ENCODE measurements at places on chromosomes 13 and 19.

GRCh38 chr19:44644402-44645016 lies 799 bp downstream of the PVR start:
- DNase-seq = no peak

DNA sequence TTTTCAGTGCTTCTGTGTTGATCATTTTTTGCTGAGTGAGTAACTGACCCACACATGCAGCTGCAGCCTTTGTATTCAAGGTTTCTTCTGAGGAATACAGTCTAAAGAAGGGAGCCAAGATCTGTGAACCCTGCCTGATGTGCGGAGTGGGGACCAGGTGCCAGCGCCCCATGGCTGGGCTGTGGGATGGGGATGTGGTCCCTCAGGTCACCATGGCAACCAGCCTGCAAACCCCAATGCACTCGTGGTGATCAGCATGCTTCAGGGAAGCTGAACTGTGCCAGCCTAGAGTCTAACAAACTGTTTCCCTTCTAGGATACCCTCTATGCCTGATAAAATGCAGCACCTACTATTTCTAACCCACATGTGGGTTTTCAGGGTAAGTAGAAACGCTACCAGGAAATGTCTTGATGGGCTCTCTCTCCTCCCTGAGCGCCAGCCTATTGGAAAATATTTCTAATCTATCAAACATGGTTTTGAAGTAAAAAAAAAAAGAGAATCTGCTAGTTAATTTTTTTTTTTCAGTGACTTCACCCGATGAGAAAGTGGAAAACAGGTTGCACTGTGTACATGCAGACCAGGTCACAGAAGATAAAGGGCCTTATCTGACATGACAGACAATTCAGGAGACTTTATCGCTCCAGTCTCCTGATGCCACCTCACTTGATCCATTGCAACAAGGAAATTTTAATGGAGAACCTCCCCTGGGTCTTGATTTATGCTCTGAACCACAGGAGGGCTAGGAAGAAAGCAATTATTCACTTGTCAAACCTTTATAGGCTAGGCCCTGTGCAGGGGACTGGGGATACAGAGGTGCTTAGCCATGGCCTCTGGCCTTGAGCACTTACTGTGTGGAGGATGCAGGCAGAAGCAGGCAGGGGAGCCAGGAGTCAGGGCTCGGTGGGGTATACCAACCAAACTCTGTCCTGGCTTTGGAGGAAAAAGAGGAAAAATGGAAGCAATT lies 51.1 kb downstream of the RASL11A start:
- no peak for DNase-seq

DNA sequence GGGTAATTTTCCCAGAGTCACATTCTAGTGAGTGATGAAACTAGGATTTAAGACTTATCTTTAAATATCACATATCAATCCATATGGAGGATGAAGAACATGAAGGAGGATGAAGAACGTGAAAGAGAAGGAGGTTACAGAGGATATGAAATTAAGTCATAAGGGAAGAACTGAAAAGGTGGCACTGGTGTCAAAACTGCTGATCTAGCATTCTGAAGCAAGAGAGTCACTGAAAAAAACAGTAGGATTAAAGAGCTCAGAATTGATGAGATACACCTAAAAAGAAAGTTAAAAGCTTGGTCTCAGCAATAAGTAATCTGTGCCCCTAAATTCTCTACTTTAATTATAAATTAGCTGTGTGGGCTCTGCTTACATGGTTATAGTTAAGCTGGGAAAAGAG lies 156.5 kb downstream of the KCTD12 start:
- no peak for DNase-seq

DNA sequence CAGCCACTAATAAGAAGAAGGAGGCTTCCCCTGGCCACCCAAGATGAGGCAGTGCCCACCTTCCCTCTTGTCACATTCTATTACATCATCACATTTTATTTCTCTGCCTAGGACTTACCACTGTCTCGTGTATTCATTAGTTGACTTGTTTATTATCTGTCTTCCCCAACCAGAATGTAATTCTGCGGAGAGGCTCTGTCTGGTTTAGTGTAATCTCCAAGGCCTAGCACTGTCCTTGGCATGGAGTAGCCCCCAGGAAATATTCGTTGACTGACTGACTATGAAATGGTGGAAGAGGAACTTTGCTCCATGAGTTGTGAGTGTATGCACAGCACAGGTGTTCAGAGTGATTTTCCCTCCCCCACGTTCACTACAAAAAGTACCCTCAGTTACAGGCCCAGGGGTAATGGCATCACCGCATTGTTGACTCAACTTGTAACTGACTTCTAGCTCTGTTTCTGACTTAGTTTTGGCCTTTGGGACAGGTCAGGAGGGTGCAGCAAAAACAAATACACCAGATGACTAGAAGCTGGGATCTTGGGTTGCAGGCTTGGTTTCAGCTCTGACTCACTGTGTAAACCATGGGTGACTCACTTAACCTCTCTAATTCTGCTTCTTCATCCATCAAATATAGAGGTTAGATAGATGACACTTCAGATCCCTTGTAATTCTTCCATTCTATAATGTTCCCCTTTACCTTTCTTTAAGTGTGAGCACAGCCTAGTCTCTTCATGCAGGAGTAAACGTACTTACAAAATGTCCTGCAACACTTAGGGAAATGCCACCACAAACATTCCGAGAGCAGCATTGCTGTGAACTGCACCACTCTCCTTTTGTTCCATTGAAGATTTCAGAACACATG lies 229.7 kb downstream of the KCNRG start:
- DNase-seq = no peak

DNA sequence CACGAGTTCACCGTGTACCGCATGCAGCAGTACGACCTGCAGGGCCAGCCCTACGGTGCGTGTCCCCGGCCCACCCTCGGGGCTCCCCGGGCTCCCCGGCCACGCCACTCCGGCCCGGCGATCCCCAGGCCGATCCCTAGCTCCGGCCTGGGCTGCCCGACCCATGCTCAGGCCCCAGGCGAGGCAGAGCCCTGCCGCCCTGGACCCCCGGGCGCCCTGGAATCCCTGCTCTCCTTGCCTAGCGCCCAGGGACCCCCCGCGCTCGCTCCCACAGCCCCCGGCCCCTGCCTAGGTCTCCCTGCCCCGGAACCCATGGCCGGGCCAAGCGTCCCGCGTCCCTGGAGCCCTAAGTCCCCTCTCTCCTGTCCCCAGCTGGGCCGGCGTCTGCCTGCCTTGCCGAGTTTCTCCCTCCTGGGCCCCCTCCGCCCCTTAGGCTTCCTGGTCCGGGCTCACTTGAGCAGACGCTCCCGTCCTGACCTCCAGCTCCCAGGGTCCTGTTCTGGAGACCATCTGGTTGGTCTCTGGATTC lies 494 bp downstream of the NCLN start:
- no peak for DNase-seq

DNA sequence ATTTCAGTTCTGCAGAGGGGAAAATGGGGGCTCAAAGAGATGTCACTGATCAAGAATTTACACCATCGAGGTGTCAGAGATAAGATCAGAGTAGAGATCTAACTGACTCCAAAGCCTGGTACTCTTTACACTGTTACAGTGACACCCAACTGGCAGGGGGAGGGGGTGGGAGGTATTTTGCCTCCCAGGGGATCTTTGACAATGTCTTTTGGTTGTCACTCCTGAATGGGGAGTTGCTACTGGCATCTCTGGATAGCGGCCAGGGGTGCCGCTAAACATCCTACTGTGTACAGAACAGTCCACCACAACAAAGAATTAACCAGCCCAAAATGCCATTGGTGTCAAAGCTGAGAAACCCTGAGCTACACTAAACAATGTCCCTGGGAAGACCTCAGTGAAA lies 3.1 kb downstream of the FPR3 start:
- DNase-seq = no peak

GRCh38 chr19:2678044-2678671 lies 24.3 kb downstream of the GNG7 start:
- no peak for DNase-seq

DNA sequence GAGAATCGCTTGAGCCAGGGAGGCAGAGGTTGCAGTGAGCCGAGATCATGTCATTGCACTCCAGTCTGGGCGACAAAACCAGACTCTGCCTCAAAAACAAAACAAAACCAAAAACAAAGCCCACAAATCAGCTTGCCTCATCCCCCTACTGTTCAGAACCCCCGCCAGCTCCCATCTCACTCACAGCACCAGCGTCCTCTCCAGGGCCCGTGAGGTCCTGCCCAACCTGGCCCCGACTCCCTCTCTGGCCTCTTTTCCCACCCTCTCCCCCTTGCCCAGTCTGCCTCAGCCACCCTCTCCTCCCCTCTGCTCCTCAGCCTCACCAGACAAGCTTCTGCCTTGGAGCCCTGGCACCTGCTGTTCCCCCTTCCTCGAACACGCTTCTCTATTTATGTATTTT lies 3.8 kb downstream of the SLC8A2 start:
- DNase-seq = no peak

GRCh38 chr19:8214802-8215201 lies 5.6 kb downstream of the CERS4 start:
- no peak for DNase-seq

- no peak for DNase-seq
Measured at GRCh38 chr13:44388427-44389059, 14.9 kb downstream of the SERP2 start.

DNA sequence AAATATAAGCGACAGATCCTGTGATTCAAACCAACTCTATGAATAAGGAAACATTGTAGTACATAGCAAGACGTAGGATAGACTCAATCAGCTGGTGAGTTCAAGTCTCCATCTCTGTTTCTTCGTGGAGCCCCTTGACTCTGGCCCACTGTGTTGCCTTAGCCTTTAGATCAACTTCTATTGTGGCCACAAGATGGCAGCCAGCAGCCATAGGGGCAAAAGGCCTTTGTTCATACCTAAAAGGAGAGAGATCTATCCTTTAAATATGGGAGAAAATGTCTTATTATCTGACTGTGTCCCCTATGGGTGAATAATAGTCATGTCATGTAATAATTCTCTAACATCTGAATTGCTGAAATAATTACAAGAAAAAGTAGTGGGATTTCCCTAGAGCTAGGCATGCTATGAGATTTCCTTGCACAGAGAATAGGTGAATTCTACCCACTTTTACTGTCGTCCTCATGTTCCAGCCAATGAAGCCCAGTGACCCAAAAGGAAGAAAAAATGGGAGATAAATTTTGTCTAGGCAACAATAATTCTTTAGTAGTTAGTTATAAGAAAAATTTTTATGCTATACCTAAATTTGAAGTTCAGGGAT lies 129.4 kb downstream of the PCDH20 start:
- DNase-seq = no peak

- DNase-seq = no peak
Measured at GRCh38 chr19:52694921-52695320, 39.9 kb downstream of the ZNF611 start.

- no peak for DNase-seq
Measured at GRCh38 chr19:19269952-19270694, 3.0 kb downstream of the TM6SF2 start.

DNA sequence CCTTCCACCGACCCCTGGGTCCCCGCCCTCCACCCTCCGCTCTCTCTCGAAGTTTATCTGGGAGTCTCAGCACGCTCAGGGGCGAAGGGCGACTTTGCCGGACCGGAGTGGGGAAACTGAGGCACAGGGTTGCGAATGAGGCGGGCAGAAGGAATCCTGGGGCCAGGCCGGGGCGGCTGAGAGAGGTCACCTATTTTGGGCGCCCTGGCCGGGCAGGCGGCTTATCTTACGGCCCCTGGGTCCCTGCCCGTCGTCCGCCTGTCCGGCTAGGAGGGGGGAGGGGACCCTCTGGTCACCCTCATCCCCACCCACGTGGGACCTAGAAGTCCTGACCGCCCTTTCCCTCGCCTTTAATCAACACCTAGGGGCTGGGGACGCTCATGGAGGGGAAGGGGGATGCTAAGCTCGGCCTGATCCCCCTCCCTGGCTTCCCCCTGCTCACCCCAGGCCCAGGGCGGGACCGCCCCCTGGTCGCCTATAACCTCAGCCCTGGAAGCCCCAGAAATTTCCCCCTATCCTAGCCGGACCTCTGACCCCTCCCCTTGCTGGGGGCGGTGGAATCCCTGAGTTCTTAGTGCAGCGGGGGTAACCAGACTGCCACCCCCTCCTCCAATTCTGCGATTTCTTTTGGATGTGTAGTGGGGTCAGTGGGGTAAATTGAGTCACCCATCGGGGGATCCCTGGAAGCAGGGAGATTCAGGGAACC lies 556 bp downstream of the TRIP10 start:
- no peak for DNase-seq

DNA sequence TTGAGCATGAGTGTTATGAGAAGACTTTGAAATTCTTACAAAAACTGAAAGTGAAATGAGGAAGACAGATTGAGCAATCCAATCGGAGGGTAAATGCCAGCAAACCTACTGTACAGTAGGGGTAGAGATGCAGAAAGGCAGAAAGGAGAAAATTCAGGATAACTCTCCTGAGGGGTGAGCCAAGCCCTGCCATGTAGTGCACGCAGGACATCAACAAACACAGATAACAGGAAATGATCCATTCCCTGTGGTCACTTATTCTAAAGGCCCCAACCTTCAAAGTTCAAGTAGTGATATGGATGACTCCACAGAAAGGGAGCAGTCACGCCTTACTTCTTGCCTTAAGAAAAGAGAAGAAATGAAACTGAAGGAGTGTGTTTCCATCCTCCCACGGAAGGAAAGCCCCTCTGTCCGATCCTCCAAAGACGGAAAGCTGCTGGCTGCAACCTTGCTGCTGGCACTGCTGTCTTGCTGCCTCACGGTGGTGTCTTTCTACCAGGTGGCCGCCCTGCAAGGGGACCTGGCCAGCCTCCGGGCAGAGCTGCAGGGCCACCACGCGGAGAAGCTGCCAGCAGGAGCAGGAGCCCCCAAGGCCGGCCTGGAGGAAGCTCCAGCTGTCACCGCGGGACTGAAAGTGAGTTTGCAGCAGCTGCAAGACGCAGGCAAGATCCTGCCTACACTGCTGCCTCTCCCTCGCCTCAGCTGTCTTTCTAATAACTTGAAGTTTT lies at the start of gene TNFSF13B:
TSS of gene TNFSF13B (plus strand) at position 118 of the 728 bp plus-strand sequence. CDS start at position 296, 178 bp downstream.
- DNase-seq = peak; percentile 15

DNA sequence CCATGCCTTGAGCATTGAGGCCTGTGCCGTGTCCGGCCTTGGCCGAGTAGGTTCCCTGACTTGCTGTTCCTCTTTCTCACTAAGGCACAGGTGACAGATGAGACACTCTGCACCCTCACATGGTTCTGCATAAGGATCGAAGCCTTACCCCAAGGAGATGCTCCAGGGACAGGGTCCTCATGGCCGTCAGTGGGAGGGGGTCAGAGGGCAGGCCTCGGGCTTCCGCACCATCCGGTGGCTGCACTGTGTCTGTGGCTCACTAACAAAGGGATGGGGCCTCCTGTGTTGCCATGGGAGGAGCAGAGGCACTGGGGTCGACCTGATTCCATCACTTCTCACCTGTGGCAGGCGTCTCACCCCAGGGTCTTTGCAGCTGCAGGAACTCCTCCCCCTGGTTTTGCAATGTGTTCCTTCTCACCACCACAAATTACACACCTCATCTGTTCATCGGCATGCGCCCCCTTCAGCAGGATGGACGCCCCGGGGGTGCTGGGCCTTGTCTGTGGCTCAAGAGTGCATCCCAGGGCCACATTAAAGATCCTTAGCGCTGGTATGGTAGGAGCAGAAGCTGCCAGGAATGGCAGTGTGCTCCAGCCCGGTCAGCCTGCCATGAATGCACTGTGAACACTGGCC lies 113.3 kb upstream of the SOX1 start:
- no peak for DNase-seq

GRCh38 chr19:10501971-10502523 lies 1.1 kb downstream of the KEAP1 start:
- peak; percentile 21 for DNase-seq

Measured in activated CD4-positive, alpha-beta T cell treated with anti-CD3 and anti-CD28 coated beads for 1 hour (primary cell).